ENCODE measurements at places on chromosomes 4 and X.

GRCh38 chrX:9327747-9328145, 137.1 kb upstream of the TBL1X start:
- DNase-seq: no peak

DNA sequence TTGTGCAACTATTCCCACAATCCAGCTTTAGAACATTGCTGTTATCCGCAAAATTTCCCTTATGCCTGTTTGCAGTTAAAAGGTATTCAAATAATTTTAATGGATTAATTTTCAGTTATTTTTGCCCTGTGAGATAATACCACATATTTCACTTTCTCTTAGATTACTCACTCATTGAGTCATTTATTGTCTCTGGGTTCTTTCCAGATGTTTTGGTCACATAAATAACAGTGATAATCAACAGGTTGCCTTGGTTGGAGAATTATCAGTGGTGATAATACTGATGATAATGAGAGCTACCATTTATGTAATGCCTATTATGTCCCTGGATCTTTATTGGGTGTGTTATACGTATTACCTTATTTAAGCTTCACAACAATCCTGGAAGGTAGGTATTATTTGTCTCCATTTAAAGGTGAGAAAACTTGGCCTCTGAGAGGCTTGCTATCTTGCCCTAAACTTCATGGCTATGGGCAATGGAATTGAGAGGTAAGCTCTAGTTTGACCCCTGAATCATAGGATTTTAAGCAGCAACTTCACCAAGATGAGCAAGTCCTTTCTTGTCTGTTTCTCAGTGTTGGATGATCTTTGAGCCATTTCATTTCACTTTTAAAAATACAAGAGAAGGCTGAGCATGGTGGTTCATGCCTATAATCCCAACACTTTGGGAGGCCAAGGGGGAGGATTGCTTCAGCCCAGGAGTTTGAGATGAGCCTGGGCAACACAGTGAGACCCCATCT, 87.4 kb downstream of the KIT start:
- DNase-seq: no peak

DNA sequence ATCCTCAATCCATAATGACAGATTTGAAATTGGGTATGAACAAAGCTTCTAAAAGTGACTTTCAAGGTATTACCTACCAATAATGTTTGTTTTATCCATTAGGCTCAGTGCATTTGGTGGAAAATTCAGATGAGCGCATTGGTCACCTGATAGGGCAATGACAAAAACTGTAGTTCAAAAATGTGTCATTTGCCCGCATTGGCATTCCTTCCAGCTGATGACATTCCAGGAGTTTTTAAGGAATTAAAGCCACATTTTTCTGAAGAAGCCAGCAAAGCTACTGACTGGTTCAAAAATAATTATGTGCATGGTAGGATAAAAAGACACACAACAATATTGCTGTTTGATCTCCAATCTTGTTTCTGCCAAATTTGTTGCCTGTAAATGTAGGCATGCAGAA, 473.4 kb upstream of the CPEB2 start:
- DNase-seq: no peak

- no peak for DNase-seq
These were observed 20.8 kb upstream of the MANBA start for GRCh38 chr4:102781570-102781969.

DNA sequence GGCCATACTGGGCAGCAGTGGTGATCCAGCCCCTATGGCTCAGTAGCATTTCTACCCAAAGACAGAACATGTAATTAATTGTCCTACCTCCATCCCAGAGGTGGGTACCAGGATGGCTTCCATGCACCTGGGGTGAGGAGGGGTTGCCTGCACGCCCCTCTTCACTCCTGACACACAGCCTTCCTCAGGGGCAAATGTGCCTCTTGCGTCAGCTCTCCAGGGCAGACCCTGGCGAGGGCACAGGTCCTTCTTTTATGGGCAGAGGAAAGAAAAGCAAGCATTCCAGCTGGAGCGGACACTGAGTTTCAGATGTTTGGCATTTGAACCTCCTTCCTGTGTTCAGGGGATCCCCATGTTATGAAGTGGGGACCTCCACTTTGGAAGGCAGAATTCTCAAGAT, 95.6 kb downstream of the PHKA2 start:
- no peak for DNase-seq

DNA sequence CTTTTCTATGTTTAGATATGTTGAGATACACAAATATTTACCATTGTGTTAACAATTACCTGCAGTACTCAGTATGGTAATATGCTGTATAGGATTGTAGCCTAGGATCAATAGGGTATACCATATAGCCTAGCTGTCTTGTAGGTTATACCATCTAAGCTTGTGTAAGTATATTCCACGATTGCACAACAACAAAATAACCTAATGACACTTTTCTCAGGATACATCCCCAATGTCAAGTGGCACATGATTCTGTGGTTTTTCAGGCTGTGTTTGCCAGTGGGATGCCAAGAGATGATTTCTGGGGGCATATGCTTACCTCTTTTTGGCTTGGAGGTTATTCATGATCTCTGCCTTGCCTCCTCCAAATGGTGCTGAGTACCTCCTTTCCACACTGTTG, 247.2 kb upstream of the CENPE start:
- DNase-seq: no peak

Measured in posterior cingulate gyrus (tissue), 11 donors.